Forelimb muscle (tissue), 1 donor: ENCODE measurements at places on chromosomes 11 and 22. TPM values are rescaled to one million over a fixed set of nuclear protein-coding genes. Genes with fewer than 3 reads are reported as not detected.

CKAP5 gene
- 49.9 TPM for polyA plus RNA-seq

SCUBE2 gene
- polyA plus RNA-seq, result 31.3 TPM

ANO5 gene
- 14.4 TPM for polyA plus RNA-seq

SCARF2 gene
- polyA plus RNA-seq, result 13.1 TPM

DEFB131B gene
- not detected for polyA plus RNA-seq

RAB36 gene
- 0.80 TPM for polyA plus RNA-seq

UCP3 gene
- polyA plus RNA-seq, result 4.5 TPM

CENPM gene
- 5.3 TPM for polyA plus RNA-seq

CYB5R2 gene
- 8.1 TPM for polyA plus RNA-seq
